H1 (cell line): ENCODE measurements at places on chromosomes 7 and 10. TPM values are rescaled to one million over a fixed set of nuclear protein-coding genes. Genes with fewer than 3 reads are reported as not detected.

Gene CACNB2
- total RNA-seq: 2.4 and 3.2 TPM in 2 replicates

Gene WDR86
- 14.9 and 15.8 TPM in 2 replicates for total RNA-seq

Gene H2BK1
- total RNA-seq: not detected in 2 replicates

Gene FGF8
- 3.9 and 4.1 TPM in 2 replicates for total RNA-seq

Gene OPN1SW
- total RNA-seq: not detected in 2 replicates

Gene MRPS33
- total RNA-seq: 62.6 and 66.4 TPM in 2 replicates

Gene C10orf53
- not detected in 2 replicates for total RNA-seq

Gene ZNF777
- 10.1 and 11.2 TPM in 2 replicates for total RNA-seq

Gene CHST15
- 9.1 and 9.4 TPM in 2 replicates for total RNA-seq

Gene OR6V1
- not detected in 2 replicates for total RNA-seq

Gene SPDYE5
- total RNA-seq: not detected in 2 replicates

Gene ZNF467
- 0.40 and 0.50 TPM in 2 replicates for total RNA-seq

Gene FGL2
- total RNA-seq: not detected in 2 replicates

Gene FKBP6
- 0.19 TPM in 1 of 2 replicates, not detected in the other for total RNA-seq

Gene TBXAS1
- total RNA-seq: 1.1 and 2.1 TPM in 2 replicates

Gene LFNG
- total RNA-seq: 28.9 and 31.6 TPM in 2 replicates
